LHCN-M2 (cell line): ENCODE measurements at places on chromosomes 13 and 19. TPM values are rescaled to one million over a fixed set of nuclear protein-coding genes. Genes with fewer than 3 reads are reported as not detected.

GRCh38 chr13:58704953-58705352 is 1073.4 kb downstream of the PCDH17 start:
- no peak for DNase-seq

GRCh38 chr13:23992781-23993679 is 95.7 kb upstream of the C1QTNF9B start:
- peak; percentile 41 for DNase-seq

DNA sequence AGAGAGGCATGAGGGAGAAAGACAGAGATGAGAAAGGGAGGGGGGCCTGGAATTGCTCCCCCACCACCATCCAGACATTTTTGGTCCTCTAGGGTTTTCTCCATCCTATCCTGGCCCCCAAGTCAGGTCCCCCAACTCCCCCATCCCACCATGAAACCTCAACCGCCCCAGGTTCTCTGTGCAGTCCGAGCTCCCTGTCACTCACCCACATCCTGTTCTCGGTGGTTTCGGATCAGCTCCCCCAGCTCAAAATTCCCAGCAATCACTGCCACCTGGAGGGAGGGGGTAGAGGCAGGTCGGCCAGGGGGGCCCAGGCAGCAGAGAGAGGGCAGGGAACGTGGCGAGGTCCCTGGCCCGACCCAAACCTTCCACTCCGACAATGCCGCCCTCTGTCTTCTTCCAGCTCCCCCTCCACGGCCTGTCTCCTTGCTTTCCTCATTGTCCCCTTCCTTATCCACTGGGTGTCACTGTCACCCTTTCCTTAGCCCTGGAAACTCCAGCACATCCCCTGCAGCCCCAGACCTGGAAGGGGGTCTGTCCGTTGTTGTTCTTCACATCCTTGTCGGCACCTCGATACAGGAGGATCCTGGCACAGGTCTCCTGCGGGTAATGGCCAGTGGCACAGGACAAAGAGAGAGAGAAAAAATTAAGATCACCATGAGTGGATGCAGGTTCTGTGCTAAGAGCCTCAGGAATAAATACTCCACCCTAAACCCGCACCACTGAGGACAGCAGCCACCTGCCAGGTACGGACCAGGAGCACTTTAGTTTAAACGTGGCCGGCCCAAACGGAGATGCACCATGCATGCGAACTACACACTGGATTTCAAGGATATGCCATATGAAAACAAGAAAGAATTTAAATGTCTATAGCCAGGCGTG is 15.4 kb downstream of the SHANK1 start:
- DNase-seq = no peak

DNA sequence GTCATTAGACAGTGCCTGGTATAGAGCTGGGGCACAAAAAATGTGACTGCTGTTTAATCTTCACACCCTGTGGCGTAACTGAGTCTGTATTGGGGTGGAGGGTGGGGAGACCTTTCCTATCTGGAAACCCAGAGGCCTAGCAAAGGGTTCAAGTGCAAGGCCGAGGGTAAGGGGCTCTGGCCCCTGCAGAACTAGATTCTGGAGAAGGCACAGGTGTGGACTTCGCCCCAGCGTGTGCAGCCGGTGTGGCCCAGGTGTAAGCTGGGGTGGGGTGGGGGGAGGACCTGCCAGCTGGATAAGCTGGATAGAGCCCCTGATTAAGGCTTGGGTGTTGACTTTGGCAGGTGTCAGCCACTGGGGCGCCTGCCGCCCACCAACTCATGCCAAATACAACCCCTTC is 1.3 kb downstream of the RAB3D start:
- DNase-seq = no peak

GRCh38 chr13:40492511-40492910 is 173.9 kb downstream of the FOXO1 start:
- no peak for DNase-seq

GRCh38 chr19:35736913-35737886 is 5.1 kb downstream of the IGFLR1 start:
- DNase-seq = no peak

Gene PNMA8B
- total RNA-seq = 0.19 TPM in 1 of 2 replicates, not detected in the other
